Stimulated activated memory B cell treated with anti-CD40 and anti-IgM and Interleukin-4, amounts not matched to agents 10 μg/mL and 1 μg/mL and 100 μg/mL, for 72 hours (primary cell): ENCODE measurements at places on chromosomes 11 and 22.
A peak's percentile ranks its signal among the peaks of the same experiment; 100 is the strongest.

DNA sequence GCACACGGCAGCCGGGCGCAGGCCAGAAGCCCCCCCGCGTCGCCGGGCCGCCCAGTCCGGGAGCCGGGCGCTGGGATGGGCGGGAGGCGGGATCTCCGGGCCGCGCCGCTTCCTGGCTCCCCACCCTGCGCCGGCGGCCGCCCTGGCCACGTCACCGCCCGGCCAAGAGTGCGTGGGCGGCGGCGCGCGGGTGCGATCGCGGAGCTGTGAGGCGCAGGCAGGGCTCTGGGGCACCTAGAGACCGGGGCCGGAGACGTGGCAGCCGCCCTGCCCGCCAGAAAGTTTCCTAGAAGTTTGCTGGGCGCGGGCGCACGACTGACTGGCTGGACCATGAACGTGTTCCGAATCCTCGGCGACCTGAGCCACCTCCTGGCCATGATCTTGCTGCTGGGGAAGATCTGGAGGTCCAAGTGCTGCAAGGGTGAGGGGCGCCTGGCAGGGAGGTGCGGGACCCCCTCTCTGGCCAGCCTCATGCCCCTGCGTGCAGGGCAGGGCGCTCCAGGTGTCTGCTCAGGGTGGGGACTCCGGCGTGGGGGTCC is at the start of gene KDELR3:
KDELR3 (plus strand) TSS at position 193 of the 539 bp plus-strand sequence; CDS start at position 331, 138 bp downstream.
- ATAC-seq = peak; percentile 76

GRCh38 chr11:106395716-106396349 is 318.4 kb downstream of the AASDHPPT start:
- ATAC-seq = no peak

DNA sequence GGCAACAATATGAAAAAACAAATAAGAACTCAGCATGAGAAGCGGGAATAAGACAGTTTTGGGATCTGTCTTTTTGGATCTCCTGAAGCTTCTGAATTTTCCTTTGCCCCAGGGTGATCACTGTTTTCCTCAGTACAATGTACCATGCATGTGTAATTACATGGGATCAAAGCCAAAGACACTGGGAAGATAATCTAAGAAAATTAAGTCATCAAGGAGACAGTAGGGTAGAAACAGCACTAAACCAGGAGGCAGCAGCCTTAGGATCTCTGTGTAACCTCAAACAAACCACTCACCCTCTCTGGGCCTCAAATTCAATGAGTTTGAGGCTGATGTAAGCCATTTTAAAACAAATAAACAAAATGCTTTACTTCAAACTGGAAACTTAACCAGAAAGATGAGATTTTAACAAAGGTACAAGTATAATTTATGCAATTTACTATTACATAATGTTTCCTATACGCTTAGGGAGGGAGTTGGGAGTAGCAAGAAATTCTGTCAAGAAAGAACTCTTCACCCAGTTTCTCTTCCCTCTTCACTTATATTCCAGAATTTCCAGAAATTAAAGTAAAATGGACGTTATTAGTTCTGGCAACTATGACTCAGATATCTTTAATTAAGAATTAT is 77.0 kb downstream of the RAB30 start:
- no peak for ATAC-seq

DNA sequence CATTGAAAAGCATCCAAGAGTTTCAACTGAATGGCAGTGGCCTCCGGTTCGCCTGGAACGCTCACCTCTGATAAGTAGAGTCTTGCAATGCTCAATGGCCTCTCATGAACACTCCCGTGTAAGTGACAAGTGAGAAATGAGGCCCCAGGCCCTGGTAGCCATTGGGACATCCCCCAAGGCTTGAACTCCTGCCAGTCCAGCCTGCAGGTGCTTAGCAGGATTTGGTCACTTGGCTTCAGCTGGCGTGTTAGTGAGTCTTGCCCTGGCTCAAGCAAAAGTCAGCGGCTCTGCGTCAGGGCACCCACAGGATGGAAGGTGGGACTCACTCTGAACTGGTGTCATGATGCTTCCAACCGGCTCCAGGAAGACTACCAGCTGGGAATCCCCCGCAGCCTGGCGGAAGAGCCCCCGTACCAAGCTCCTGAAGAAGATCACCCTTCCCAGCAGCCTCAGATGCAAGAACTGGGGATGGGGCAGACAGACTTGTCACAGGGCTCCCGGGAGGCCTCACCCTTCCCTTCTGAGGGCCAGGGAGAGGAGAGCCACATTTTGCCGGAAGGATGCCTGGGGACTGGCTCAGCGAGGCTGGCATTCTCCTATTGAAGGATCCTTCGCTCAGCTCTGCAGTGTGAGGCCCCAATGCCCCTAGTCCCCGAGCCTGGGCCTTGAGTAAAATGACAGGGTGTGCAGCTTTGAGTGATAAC is 19.3 kb downstream of the MB start:
- no peak for ATAC-seq

DNA sequence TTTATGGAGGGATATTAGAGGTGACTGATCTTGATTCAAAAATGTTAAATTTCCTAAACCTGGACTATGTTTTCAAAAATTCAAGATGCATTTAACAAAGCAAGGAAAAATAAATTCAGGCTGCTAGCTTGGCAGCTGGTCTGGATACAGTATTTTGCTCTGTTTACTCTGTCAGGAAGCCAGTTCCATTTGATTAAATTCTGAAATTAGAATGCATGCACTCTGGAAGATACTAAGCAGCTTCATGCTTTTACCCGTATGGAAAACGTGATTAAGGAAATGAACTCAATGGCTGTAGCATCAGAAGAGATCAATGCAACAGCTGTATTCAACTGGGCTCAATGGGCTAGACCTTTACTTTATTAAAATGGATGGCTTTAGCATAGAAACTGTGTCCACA is 14.2 kb downstream of the C11orf71 start:
- no peak for ATAC-seq

GRCh38 chr11:70882716-70883085 is 369.7 kb downstream of the SHANK2 start:
- ATAC-seq = no peak

GRCh38 chr11:73851046-73851764 is 25.4 kb downstream of the COA4 start:
- no peak for ATAC-seq

GRCh38 chr11:110362971-110363509 is 66.6 kb upstream of the RDX start:
- ATAC-seq = no peak

- peak; percentile 57 for ATAC-seq
Observed at GRCh38 chr11:107777110-107777509, 65.3 kb upstream of the SLN start.

- ATAC-seq = no peak
Observed at GRCh38 chr11:66866511-66866986, 9.7 kb downstream of the LRFN4 start.
